ENCODE measurements at places on chromosomes 6 and 20. TPM values are rescaled to one million over a fixed set of nuclear protein-coding genes. Genes with fewer than 3 reads are reported as not detected.

Gene TCF15
- not detected for total RNA-seq

Gene MYT1
- not detected for total RNA-seq

Gene SERINC1
- 49.1 TPM for total RNA-seq

Gene CRISP1
- not detected for total RNA-seq

Gene FHL5
- total RNA-seq, result not detected
